ENCODE measurements at places on chromosomes 2 and 18.

- no peak for DNase-seq
These were observed 234.1 kb downstream of the CCDC102B start for GRCh38 chr18:69032009-69032408.

- no peak for DNase-seq
These were observed 201.8 kb upstream of the GULP1 start for GRCh38 chr2:188089901-188090300.

- DNase-seq = no peak
These were observed 185.8 kb downstream of the DOK6 start for GRCh38 chr18:69586537-69586936.

DNA sequence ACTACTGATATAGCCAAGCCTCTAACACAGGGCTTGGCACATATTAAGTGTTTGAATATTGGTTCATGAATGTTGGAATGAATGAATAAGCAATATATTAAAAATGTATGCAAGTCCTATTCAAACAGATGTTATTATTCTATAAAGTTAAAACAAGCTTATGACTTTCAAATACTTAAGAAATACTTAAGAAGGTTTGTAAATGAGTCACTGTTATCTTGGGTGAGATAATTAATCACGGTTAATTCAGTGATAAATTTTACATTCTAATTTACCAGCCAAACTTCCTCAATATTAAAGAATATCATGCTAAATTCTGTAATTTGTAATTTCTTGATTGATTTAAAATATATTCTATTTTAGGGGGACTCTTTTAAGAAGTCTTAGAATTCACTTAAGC lies 74.8 kb downstream of the RBMS1 start:
- no peak for DNase-seq

GRCh38 chr2:492178-492577 lies 185.0 kb downstream of the TMEM18 start:
- no peak for DNase-seq

DNA sequence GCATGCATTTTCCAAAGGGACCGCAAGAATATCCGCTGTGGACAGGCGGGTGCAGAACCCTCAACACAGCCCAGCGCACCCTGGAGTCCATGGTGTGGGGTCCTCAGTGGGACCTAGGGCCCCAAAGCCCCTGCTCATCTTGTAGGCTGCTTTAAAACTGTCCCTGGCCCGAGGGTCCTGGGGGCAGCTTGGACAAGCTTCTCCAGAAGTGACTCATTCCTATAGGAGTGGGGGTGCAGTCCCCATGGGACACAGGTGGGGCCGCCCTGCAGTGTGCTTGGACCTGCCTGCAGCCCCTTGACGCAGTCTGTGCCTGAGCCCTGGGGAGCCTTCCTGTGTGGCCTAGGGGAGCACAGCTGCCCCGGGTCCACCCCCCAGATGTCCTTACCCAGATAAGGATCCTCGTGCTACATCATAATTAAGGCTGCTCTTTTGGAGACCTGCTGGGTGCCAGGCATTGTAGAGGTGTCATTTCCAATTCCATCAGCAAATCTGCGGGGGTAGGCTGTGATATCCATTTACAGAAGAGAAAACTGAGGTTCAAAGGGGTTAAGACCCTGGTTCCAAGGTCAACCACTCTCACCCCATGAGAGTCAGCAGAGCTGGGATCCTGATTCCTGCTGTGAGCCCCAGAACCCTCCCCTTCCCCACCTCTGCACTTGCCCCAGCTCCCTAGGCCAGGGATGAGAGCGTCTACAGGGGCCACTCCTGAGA lies 1.7 kb upstream of the HS6ST1 start:
- no peak for DNase-seq

DNA sequence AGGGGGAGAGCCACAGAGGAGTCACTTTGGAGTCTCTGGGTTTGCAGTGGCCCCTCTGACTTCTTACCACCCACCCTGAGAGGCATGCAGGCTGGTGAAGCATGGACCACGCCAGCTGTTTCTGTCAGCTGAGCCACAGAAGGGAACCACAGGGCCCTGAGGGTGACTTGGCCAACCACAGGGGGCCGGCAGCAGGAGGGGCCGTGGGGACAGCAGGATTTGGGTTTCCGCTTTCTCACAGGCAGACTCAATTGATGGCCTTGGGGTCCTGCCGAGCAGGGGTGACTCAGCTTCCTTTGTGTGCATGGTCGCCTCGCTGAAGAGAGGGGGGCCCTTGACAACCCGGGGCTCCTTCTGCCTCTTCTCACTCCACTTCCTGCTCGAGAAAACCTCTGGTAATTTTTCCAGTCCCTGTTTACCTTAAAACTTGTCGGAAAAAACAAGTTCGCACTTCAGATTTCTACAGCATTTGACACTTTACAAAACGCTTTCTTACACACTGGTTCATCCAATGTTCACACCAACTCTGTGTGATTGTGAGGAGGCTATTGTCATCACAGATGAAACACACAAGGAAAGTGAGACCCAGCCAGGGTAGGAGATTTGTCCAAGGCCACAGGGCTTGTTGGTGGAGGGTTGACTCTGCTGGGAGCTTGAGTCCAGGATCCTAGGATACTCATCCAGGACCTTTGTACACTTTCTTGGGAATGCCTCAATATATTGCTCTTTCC lies 311.2 kb downstream of the LPIN1 start:
- DNase-seq = no peak

DNA sequence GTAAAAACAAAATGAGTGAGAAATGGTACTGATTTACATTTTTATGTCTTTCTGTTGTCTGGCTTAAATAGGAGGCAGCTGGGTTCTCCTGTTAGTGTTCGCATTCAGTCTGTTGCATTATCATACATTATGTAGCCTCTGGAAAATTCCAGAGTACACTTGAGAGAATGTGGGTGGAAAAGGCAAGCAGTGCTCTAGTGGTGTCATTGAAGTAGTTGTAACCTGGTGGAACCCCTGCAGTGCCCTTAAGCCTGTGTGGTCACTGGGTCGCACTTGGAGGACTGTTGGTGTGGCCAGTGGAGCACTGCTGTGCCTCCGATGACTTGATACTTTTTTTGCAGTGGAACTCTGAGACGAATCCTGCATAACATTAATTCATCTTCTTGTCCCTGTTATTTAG lies 52.4 kb downstream of the USP14 start:
- no peak for DNase-seq

DNA sequence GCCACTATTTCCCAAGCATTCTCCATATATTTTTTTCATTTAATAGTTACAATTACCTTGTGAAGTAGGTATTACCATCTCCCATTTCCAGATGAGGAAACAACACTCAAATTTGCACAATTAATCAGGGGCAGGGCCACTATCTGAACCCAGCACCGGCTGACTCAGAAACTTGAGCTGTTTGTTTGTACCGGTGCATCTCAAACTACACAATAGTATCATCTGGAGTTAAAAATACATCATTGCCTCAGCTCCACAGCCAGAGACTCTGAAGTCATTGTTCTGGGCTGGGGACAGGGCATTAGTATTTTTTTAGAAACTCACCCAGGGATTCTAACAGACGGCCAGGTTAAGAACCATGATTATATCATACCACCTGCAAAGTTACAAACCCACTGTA lies 55.9 kb downstream of the CDCA7 start:
- DNase-seq = no peak

DNA sequence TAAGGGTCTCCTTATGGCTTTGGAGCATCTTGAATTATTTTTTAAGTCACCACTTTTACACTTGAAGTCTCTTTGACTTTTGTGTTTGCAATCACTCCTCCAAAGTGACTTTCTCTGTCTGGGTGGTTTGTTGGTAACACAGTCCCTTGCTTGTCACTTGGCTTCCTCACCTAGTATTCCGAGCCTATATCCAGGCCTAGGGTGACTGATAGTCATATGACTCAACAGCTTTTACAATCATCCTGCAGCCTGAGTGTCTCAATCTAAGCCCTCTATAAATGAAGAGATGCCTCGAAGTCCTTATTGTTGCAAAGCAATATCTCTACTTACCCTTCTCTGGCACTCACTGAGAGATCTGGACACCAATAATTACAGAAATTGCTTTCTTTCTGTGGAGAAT lies 53.9 kb upstream of the SETBP1 start:
- no peak for DNase-seq

DNA sequence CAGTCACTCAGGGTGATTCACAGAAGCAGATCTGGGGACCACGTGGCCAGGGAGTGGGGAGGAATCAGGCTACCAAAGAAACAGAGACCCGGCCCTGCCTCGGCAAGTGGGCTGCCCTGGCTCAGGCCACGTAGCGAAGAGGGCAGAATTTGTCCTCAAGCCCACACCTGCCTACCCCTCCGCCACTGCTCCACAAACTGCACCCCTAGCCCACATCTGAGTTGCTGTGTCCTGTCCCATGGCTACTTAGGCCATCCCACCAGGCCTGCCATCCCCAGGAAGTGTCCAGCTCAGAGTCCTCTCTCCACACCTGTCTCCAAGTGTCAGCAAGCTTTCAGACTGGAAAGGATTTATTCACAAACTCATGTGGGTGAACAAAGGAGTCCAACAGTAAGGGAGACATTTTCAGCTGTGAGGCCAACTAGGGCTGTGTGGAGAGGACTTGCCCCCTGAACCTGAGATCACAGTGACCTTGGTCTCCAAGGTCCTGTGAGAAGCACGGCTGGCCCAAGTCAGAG lies 31.7 kb upstream of the ASPRV1 start:
- DNase-seq = no peak

DNA sequence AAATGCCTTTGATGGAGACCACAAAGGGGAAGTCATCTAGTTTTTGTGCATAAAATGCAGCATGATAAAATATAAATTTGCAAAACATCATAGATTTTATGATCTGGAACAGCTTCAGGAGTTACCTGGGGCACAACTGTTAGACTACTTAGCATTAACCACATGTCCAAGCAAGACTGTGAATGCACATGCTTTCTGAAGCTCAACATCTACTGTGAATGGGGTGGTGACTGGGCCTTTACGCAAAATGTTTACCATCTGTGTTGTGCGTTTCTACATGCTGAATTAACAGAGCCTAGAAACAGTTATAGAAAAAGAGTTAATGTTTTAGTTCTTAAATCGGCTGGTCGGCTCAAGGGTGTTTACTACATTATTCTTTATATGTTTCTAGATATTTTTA lies 45.5 kb downstream of the KCTD1 start:
- DNase-seq = no peak

DNA sequence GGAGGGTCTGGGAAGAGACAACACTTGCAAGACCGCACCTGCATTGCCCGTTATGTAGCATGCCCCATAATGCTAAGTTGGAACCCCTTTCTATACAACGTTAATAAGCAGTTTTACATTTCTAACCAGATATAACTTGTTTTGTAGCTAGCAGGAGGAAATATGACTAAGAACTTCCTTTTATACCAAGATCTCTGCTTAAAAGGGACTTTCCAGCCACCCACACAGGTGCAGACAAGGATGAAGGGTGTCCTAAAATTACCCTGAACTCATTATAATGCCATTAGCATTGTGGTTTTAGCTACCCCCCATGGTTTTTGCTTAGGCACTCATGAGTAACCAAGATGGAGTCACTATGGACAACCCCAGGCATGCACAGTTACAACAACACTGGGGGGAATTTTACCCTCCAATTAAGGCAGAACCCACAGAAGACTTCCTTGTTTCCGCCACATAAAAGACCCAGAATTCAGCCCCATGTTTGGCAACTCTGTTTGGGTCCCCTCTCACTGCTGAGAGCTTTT lies 362.8 kb downstream of the CBLN2 start:
- no peak for DNase-seq

- DNase-seq = no peak
These were observed 219.8 kb downstream of the SH3BP4 start for GRCh38 chr2:235171550-235172031.

GRCh38 chr2:170229125-170229524 lies 51.2 kb downstream of the MYO3B start:
- DNase-seq = no peak

DNA sequence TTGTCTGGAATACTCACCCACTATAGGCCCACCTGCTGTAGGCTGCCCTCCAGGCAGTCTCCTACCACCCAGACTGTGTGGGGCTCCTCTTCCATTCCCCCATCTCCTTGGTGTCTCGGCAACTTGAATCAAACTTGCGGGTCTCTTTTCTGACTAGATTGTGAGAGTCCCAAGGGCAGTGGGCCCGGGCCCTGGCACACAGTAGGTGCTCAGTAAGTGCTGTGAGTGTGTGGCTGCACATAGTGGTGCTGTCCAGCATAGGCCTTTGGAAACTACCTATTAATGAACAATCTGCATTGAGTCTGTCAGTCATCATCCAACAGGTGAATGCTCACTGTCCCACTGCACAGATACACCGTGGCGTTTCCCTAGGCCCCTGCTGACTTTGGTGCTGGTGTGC lies 43.6 kb upstream of the ASB1 start:
- DNase-seq = no peak

DNA sequence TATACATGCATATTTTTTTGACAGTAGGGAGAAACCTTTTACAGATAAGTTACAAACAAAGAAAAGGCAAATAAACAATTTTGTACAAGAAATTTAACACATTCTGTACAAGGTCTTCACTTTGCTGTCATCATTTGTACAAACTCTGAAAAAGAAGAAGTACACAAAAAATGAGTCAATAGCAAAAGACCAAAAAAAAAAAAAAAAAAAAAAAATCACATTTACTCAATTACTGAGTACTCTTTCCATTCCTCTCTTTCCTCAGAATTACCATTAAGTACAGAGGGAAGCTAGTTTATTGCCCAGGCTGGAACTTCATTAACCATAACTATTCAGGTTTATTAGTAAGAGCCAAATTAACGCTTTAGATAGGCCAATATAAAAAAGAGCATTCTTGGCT lies 5.6 kb upstream of the STPG4 start:
- DNase-seq = no peak

- no peak for DNase-seq
These were observed 284.5 kb downstream of the SS18 start for GRCh38 chr18:25805939-25806338.

DNA sequence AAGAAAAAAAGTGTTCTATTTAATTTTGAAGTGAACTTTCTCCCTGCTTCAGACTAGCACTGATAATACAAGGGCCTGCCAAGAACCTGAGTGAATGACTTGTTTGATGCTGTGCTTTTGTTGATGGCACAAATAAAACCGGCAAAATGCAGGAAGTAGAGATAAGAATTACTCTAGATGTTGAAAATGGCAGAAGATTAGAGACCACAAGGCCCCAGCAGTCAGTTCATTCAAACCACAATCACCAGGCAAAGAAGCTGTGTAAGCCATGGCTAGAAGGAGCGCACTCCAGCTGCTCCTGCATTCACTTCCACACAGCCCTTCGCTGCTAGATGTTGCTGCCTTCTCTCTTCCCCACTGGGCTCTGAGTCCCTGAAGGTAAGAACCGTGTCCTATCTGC lies 297.1 kb downstream of the AGPS start:
- peak; percentile 27 for DNase-seq

Measured in neural progenitor cell (in vitro differentiated cells).